ENCODE measurements at places on chromosomes 6 and 20.

DNA sequence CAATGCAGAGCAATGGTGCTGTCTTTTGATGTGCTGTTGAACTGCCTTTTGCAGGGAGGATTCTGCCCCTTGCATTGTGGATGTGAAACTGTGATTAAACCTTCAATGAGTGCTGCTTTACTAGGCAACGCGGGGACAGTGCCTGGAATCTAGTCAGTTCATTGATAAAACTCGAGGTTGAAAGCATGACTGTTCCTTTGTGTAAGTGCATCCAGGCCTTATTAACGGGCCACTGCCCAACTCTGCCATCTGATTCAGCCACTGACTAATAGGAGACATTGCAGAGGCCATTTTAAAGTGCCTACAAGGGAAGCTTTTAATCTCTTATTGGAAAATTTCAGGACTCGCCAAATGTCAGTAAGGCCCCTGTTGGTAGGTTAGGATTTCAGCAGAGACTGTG lies 49.3 kb downstream of the SLC35F1 start:
- no peak for DNase-seq

DNA sequence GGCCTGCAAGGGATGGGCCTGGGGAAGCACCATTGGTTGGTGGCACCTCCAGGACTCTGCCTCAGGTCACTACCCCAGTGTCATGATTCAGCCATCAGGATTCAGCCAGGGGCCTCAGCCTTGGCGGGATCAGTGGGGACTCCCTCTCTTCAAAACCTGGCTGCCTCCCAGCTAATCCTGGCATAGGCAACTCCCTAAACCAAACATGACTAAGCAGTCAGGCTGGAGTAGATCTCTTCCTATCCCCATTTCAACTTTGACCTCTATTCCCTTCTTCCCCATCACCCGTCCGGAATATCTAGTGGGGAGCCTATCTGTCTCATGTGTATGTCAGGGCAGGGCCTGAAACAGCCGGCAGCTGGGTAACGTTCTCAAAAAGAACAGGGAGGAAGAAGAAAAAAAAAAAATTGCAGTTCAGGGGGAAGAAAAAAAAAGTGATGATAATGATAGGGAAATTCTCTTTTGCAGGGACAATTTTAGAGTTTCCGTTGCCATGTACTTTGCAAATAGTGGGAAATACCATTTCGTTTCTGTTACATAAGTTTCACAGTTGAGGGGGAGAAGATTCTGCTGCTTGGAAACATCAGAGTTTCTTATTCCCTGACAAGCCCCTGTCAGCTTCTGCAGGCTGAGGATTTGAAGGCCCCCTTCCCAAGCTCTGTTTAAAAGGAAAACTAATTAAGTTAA lies 4.1 kb upstream of the PREX1 start:
- no peak for DNase-seq

- no peak for DNase-seq
Observed at GRCh38 chr6:130946076-130946475, 117.0 kb downstream of the EPB41L2 start.

DNA sequence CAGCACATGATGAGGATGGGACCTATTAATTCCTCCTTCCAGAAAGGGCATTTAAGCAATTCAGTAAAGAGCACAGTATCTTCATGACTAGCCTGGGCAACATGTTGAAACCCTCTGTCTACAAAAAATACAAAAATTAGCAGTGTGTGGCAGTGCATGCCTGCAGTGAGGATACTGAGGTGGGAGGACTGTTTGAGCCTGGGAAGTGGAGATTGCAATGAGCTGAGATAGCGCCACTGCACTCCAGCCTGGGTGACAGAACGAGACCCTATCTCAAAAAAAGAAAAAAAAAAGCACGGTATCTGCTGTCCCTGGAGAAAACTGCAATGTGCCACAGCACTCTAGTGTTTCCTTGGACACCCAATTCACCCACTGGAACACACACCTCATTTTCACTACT lies 18.4 kb downstream of the SAMD3 start:
- DNase-seq: no peak

DNA sequence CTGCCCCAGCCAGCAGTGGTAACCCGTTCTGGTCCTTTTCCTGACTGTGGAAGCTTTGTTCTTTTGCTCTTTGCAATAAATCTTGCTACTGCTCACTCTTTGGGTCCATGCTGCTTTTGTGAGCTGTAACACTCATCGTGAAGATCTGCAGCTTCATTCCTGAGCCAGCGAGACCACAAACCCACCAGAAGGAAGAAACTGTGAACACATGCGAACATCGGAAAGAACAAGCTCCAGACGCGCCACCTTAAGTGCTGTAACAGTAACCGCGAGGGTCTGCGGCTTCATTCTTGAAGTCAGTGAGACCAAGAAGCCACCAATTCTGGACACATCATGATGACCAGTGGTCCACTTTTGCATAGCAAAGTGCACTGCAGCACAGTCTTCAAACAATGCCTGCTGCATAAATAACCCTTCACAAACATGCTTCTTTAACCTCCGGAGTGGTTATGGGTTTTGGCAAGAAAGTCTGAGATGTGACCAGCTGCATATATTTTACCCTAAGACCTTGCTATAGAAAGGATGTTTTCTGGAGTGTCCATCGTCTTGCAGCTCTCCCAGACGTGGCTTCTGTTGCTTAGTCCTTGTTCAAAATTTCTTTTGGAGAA lies 8.9 kb upstream of the MUC22 start:
- DNase-seq: no peak

GRCh38 chr6:39896701-39897100 lies 37.6 kb downstream of the MOCS1 start:
- no peak for DNase-seq

GRCh38 chr20:13841206-13841605 lies 56.4 kb downstream of the NDUFAF5 start:
- DNase-seq: no peak

DNA sequence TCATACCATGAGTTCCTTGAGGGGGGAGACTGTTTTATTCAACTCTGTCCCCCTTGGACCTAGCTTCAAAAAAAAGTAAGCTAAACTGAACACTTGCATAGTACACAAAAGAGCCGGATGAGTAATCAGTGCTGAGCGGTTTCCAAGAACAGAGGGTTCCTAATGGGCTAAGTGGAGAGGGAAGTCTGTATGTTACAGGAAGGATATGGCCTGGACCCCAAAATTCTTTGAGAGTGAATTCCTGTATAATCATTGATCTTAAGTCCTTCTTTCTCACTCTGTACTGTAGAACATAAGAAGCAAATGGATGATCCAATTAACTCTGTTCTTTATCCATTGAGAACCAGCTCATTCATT lies 324.7 kb upstream of the CNR1 start:
- DNase-seq: no peak

DNA sequence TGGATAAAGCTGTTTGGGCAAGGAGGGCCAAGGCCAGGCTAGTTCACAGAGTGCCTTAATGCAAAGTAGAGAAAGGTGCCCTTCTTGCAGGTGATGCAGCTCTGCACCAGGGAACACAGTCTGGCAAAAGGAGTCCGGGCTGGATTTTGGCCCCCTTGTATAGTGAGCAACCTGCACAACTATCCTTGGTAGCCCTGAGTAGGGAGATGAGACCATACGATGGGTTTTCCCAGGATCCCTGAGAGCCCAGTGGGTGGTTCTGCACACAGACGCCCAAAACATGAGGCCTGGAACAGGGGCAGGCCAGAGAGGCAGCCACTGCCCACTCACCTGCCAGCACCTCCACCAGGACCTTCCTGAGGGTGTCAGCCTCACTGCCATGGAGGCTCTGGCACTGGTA lies 2.0 kb downstream of the TREM2 start:
- no peak for DNase-seq

- DNase-seq: no peak
Observed at GRCh38 chr6:150720774-150721233, 121.1 kb downstream of the PLEKHG1 start.

DNA sequence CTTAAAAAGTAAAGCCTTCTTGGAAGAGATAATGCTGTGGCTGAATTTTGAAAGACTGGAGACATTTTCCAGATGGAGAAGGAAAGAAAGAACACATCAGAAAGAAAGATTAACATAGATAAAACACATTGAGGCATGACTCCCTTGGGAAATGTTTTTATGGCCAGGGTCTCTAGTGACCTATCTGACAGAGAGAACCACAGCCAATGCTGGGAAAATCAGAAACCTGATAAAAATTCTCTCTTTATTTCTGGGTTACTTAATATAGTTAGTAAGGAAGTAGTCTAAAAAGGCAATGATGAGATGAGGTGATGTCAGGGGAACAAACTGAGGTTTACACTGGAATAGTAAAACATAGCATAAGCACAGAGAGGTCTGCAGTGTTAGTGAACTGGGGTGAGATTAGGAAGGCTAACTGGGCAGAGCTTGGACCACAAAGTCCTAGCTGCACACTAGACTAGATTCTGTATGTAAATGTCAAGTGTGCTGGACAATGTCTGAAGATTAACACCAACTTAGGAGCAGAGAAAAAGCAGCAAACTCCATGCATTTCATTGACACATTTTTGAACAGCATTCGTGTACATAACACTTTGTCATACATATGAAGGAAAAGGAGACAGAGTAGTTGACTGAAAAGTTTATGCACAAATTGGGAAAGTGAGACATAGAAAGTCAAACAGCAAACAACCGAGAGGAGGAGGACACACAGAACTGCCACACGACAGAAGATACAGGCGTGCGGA lies 31.0 kb downstream of the ELOVL2 start:
- no peak for DNase-seq

GRCh38 chr6:100001915-100002388 lies 7.9 kb upstream of the MCHR2 start:
- DNase-seq: peak; percentile 21

DNA sequence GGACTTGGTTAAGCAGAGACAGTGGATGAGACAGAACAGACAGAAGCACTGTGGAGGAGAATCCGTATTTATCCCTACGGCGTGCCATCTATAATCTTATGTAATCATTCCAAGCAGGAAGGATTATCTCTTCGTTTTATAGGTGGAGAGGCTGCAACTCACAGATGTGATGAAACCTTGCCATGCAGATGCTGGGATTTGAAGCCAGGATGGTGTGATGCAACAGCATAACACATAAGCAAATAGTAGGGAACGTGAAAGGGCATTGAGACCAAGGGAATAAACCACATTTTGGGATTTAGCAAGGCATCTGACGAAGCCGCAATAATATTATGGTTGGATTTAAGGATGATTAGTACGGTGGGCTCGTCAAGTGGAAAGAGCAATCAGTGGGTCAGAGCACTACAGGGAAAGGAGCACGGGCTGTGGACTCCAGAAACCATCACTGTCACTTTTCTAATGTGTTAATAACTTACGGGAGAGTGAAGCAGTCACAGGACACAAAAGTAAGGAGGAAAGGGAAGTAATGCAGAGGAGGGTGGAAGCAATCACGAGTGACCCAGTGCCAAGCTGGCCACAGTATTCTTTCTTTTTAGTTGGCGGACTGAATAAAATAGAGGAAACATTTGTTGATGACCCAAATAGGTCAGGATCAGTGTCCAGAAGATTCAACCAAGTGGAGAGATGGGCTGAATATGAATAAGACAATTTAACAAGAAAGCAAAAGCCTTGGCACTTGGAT lies 119.6 kb upstream of the EDN1 start:
- no peak for DNase-seq

DNA sequence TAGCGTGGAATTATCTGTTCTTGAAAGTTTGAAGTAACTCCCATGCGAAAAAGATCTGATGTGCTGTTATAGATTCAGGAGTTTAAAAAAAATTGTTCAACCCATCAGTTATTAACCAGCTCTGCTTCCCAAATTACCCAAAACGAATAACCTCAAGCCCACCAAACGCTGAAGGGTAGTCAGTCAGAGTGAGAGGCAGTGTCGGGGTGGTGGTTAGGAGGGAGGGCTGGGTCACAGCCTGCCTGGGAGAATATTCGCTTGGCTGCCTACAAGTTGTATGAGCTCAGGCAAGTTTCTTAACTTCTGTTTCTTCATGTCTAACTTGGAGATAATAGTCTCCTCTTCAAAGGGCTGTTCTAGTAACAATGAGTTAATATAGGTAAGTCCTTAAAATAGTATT lies 114.6 kb downstream of the JPH2 start:
- no peak for DNase-seq

- DNase-seq: no peak
Observed at GRCh38 chr6:119856136-119856535, 506.6 kb upstream of the MAN1A1 start.

DNA sequence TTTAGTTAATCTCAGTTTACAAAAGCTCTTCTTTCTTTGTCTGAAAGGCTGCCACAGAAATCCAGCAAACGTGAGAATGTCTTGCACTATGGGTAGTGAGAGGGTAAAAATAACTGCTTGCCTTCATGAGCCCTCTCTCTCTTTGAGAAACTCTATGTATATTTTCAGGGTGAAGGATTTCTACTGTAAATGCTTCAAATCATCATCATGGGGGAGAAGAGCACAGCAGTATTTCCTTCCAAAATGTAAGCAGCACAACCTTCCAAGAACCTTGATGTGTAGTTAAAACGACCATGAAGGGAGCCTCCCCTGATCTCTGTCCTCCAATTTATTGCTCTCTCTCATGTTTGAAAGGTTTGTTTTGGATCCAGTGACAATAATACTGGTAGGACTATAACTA lies 141.3 kb upstream of the CENPW start:
- DNase-seq: no peak
